ENCODE measurements at places on chromosomes 3 and 15.

DNA sequence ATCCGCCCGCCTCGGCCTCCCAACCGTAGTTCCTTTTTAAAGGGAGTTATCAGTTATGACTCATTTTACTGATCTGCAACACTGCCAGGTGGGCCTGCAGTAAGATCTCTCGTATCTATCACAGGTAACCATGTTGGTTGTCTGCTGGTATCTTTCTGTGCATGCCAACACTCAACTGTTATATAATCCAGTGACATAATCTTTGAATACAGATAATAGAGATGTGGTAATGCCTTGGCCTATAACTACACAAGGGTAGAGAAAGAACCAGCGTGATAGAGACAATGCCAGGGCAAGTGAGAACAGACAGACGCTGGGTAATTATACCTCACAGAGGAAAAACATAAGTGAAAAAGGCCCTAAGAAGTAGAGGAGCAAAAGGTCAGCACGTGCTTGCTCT is 11.0 kb upstream of the ARPP19 start:
- DNase-seq, result no peak

DNA sequence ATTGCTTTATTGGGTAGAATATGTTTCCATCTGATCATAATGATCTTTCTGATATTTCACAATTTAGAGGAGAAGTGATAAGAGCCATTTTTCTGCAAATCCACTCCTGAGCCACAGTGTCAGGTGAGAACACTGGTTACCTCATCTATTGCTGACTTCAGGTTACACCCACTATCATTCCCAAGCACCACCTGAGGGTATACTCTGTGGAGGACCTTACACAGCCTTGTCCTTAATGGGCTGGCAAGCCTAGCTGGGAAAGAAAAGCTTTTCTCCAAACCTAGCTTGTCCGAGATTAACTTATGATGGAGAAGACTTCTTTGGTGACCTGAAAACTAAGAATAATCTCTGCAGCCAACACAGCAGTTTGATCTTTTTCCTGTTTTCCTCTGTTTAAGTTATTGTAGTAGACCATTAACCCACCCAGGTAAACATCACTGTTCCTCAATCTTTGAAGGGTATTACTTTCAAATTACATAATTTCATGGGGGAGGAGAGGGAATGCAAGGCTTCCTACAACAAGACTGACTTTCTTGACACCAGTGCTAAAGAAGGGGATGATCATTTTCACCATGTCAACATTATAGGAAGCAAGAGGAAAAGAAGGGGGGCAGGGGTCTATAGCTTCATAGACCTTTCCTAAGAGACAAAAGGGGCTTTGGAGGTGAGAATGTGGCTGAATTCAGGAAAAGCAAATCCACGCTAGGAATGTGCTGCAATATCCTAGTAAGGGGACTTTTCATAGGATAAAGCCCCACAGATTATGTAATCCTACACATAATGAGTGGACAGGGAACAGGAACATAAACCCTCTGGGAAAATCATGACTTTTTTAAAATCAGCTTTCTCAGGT is 1.7 kb downstream of the NCEH1 start:
- no peak for DNase-seq

DNA sequence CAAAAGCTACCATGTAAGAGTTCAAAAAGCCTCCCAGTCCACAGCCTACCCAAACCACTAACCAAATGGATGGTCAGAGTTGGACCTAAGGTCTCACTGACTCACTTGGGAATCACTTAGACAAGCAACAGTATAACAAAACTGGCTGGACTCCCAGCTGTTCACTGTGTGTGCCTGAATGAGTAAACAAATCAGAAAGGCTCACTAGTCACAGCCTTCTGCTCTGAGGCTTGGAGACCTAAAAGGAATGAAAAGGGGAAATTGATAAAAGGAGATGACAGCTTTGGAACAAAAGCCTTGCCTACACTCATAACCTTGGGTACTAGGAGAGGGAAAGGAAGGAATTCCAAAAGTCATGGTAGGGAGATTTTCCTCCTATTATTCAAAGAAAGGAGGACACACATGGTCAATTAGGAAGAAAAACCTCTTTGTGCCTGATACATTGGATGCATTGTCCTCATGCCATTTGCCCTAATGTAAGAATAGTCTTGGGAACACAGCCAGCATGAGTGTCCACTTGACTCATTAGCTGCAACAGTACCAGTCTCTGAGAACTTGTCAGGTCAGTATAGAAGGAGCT is 92.3 kb downstream of the FRMD5 start:
- DNase-seq, result no peak

DNA sequence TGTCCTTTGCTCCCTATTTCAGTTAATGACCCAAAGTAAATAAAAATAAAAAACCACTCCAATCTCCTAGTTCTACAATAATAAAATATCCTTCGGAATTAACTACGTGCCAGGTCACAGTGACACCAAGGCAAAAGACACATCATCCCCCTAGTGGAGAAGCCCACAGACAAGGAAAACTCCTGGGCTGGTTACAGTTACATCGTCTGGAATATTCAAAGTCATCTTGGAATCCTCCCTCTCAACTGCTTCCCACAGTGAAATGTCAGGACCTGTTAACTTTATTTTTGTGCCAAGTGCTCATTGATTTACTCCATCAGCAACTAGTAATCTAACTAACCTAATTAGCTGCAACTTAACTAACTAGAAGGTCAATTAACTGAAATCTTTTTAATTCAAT is 349.3 kb downstream of the MAGI1 start:
- no peak for DNase-seq

- no peak for DNase-seq
Observed at GRCh38 chr3:147113293-147114044, 292.9 kb downstream of the ZIC4 start.

DNA sequence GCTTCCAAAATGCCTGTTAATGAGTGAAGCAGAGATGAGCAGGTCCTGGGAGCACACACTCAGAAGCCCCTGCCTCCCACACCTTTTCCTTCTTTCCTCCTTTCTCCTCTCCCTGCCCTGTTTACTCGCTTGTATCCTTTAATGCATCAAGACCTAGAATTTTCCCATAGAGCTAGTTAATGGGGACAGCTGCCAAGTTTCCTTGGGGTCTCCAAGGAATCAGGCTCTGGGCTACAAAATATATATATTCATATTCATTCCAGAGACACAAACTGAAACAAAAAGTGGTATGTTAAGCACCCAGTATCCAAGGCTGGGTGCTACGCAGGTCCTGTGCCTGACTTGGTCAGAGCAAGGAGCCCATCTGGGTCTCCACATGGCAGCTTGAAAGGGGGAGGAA is 235.6 kb downstream of the MYRIP start:
- DNase-seq, result no peak

GRCh38 chr15:50880206-50880605 is 28.3 kb upstream of the AP4E1 start:
- no peak for DNase-seq

DNA sequence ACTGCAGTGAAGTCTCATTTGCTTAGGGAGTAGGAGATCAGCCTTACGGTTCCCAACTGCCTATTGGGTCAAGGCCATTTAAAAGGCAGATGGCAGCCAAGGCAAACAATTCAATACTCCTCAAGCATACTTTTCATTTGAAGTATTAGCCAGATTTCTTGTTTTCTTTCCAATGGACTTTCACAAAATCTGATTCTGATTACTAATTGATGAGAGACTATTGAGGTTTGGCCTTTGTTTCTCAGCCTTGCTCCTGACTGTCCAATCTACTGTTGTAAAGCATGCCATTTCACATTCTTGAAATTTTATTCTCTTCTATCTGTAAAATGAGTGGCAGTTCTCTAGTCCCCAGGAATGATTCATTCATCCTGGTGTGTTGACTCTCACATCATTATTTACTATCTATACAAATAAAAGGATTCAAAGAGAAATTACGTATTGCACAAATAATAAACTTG is 166.2 kb upstream of the TGFBR2 start:
- no peak for DNase-seq

DNA sequence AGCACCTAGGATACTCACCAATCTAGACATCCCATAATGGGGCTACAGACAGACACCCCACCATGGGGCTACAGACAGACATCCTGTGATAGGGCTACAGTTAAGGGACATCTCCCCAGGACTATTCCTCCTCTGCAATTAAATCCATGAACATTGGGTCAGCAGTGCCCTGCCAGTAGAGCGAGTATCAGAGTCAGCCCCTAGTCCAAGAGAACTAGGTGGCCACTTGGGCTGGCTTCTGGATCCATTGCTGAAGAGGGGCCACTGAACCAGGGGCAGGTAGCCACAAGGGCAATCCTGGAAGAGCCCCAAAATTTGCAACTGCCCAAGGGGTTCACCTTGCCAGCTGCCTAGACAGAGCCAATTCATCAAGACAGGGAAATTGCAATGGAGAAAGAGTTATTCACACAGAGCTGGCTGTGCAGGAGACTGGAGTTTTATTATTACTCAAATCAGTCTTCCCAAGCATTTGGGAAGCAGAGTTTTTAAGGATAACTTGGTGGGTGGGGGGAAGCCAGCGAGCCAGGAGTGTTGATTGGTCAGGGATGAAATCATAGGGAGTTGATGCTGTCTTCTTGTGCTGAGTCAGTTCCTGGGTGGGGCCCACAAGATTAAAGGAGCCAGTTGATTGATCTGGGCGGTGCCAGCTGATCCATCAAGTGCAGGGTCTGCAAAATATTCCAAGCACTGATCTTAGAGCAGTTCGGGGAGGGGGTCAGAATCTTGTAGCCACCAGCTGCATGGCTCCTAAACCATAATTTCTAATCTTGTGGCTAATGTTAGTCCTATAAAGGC is 170.2 kb upstream of the SMAD3 start:
- DNase-seq, result no peak

GRCh38 chr3:124800511-124801258 is 70.4 kb downstream of the UMPS start:
- DNase-seq, result no peak

DNA sequence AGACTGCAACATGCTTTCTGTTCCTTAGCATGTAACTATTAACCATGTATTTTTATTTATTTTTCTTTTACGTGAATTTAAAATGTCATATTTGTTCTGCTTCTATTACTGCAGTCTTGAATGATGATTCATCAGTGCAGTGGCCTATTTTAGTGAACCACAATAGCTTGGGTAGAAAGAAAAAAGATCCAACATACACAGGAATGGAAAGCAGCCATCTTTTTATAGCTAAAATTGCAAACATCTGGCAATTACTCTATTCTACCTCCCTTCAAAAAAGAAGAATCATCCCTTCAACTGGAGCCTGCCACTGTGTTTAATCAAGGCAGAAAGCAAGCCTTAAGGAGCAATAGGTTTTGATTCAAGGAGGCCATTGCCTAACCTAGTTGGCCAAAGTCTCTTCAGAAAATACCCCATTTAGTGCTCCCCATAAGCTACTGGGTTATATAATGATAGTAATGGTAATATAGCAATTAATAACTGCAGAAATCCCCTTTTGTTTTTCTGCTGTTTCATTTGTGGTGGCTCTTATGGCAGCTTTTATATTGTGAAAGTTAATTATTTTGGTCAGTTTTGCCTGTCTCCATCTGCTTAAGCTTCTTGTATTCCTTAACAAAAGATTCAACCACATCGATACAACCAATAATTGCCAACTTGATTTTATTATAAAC is 267.3 kb downstream of the LPP start:
- no peak for DNase-seq

GRCh38 chr3:127761441-127761801 is 60.9 kb downstream of the MGLL start:
- no peak for DNase-seq

DNA sequence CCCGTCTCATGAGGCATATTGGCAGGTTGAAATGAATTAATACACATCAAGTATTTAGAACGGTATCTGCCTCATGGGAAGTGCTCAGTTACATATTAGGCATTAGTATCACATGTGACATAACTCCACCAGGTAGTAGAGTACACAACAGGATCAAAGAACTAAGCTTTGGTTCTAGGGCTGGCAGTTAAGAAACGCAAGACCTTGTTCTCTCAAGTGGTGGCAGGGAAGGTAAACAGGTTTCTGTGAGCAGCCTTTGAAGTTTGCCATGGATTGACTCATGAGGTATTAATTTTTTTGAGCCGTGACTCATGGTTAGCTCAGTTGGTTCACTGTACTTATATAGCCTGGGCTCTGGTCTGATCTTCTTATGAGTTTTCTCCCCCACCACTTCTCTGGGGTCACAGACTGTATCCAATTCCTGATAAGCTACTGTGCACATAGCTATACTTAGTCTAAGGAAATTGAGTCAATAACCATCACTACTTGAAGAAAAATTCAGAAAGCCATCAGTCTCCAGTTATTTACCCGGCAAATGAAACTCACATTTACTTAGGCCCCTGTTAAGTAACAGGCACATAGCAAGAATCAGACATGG is 155.6 kb upstream of the STT3B start:
- DNase-seq, result no peak

- no peak for DNase-seq
Observed at GRCh38 chr3:185711255-185711870, 113.5 kb downstream of the IGF2BP2 start.

GRCh38 chr3:189871418-189871817 is 240.2 kb downstream of the TP63 start:
- no peak for DNase-seq
